ENCODE measurements at places on chromosomes 1 and 21.

DNA sequence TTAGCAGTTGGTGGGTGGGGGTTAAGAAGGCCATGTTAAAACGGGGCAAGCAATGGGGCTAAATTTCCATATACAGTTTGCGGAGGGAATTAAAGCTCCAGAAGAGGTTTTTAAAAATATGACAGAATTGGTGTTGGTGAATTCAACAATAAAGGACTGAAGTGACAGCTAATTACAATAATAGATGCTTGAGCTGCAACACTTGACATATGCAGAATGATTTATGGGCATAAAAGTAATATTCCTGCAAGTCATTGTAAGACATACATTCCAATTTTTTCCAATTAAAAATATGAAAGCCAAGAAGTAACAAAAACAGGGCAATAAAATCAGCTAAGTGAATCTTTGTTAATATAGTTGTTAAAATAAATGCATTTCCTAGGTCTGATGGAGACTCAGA lies 202.2 kb upstream of the MAP1LC3C start:
- DNase-seq, result no peak

DNA sequence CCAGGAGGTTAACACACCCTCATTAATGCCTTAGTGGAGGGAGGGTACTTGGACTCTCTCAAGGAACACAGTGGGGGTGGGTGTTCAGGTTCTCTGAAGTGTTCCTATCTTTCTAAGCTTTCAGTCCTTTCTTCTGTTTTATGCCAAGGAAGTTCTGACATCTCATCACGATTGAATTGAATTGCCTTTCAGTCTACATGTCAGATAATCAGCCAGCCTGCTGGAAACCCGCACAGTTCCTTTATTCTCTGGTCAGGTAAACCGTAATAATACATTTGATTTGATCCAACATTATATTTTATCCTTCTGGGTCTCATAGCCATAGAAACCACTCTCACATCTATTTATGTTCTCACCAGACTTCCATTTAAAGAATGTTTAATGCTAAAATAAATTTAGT lies 339.0 kb downstream of the RWDD3 start:
- no peak for DNase-seq

DNA sequence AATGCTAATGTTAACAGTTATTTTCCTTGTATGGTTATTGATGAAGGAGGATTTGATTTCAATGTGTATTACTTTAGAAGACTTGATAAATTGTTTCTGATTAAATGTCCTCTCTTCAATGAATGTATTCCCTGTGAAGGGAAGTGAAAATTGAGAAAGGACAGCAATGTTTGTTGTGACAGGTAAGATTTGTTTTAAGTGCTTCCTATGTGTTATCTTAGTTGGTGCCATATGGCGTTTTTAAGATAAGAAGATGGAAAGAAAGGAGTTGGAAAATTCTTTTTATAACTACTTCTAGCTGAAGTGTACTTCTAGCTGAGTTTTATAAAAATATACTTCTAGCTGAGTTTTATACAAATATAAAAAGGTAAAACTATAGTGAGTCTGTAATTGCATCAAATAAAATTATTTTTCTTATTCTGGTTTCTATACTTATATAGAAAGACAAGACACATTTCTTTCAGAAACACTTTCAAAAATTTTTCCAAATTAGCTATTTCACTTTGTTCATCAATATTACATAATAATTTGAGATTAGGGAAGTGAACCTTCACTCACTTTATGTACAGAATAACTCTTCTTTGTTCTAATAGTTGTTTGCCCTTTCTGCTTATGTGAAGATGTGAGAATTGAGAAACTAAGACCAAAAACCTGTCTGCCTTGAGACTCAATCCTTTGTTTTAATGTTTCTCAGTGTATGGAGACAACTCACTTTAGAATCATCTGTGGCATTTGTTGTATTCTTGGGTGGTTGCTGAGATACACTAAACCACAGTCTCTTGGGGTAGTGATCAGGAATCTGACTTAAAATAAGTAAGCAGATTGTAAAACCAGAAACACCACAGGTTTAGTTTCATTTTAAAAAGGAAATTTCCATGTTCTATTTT lies 382.9 kb upstream of the B3GALT2 start:
- no peak for DNase-seq

- no peak for DNase-seq
Measured at GRCh38 chr1:1536019-1536937, 4.1 kb downstream of the TMEM240 start.

GRCh38 chr21:45886610-45887026 lies 95.0 kb upstream of the COL6A1 start:
- peak; percentile 32 for DNase-seq

- DNase-seq, result no peak
Measured at GRCh38 chr1:225250432-225250831, 177.4 kb downstream of the LBR start.

DNA sequence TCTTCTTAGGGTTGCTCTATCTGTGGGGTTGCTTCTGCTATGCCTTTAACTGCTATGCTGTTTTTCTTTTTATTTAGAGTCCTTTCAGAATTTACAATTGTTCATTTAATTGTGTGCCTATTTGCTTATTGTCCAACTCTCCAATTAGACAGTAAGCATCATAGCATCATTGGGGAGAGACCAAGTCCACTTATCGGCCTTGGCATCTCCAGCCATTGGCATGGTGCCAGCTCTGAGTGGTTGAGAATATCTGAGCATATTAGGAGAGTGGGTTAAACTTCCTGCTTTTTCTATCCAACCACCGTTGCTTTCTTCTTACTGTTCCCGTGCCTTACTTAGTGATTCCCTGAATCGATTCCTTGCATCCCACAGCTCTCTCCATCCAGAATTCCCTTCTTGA lies 535.0 kb downstream of the AJAP1 start:
- DNase-seq, result no peak

DNA sequence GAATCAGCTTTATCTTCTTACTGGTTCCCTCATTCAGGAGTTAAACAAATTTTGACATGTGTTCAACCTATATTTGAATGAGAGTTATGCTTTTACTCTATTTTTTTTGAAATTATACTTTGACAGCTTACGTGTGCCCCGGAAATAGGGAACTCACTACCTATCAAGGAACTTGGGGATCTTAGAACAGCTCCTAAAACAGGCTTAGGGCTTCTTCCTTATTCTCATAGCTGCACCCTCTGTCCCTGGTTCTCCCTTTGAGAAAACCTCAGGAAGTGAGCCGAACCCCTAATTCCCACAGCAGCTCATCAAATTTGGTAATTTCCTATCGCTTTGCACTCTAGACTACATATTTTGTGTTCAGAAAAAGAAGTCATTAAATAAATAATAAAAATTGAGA lies 81.2 kb upstream of the RUNX3 start:
- no peak for DNase-seq

All from left lung (tissue), 14 donors.